ENCODE measurements at places on chromosomes 7 and 10.

GRCh38 chr7:47351233-47352154, 230.4 kb downstream of the TNS3 start:
- DNase-seq: no peak

DNA sequence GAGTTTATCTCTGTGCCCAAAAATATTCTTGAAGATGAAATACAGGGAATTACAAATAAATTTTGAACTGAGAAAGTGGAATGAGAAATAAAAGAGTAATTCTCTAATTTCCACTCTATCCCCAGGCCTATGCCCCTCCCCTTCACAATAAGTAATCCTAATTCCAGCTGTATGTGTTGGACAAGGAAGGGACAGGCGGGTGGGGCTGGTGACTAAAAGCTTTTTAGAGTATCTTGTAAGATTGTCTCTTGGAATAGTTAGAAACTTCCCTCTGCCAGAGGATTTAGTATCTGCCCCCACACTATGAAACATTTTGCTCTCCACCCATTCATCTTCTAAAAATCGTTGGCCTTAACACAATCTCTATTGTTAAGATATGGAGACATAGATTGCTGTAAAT, 199.2 kb downstream of the MBL2 start:
- no peak for DNase-seq

DNA sequence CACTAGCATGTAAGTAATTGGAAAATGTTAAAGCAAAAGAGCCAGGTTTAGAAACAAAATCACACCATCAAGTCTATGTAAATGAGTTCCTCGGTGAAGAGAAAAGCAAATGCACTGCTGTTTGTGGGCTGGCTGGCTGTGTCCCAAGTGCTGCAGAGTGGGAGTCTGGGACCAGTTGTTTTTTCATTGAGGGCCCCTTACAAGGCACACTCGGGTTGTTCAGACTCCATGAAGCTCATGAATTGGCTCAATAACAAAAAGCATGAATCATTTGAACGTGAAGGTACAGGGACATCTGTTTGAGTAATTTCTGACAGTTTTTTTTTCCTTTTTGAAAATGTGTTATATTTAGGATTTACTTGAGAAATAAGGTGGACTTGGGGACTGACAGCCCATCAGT, 28.0 kb downstream of the GRK5 start:
- no peak for DNase-seq

- no peak for DNase-seq
Measured at GRCh38 chr10:15325243-15325943, 45.7 kb downstream of the FAM171A1 start.

DNA sequence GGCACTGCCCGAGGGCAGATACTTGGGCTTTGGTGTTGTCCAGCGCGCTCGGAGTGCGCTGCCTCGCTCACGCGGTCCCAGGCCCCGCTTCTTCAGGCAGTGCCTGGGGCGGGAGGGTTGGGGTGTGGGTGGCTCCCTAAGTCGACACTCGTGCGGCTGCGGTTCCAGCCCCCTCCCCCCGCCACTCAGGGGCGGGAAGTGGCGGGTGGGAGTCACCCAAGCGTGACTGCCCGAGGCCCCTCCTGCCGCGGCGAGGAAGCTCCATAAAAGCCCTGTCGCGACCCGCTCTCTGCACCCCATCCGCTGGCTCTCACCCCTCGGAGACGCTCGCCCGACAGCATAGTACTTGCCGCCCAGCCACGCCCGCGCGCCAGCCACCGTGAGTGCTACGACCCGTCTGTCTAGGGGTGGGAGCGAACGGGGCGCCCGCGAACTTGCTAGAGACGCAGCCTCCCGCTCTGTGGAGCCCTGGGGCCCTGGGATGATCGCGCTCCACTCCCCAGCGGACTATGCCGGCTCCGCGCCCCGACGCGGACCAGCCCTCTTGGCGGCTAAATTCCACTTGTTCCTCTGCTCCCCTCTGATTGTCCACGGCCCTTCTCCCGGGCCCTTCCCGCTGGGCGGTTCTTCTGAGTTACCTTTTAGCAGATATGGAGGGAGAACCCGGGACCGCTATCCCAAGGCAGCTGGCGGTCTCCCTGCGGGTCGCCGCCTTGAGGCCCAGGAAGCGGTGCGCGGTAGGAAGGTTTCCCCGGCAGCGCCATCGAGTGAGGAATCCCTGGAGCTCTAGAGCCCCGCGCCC, at the start of gene NPY:
Gene NPY (plus strand): TSS at position 294 of the 802 bp plus-strand sequence. CDS start 1,051 bp downstream, outside the sequence.
- DNase-seq: no peak

DNA sequence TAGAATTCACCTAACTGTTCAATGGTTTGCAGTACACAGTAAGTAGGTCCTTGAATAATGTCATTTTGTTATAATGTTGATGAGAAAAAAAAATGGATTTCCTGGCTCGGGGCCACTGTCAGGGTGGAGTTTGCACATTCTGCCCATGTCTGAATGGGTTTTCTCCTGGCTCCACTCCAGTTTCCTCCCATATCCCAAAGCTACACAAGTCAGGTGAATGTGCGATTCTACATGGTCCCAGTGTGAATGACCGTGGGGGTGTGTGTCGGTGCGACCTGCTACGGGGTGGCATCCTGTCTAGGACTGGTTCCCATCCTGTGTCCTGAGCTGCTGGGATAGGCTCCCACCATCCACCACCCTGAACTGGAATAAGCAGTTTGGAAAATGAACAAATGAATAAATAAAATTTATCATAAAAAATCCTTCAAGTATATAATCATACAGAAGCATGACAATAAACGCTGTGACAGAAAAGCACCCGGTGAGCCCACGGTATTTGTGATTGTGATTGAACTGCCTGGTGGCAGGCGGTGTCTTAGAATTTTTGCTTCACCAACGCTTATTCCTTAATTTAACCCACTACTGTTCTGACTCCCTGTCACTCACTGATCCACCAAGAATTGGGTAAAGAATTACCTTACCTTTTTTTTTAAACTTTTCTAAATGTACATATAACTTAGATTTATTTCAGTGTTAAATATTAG, 114.1 kb downstream of the ICA1 start:
- DNase-seq: no peak

GRCh38 chr7:80100254-80100653, 34.4 kb upstream of the GNAI1 start:
- DNase-seq: no peak

DNA sequence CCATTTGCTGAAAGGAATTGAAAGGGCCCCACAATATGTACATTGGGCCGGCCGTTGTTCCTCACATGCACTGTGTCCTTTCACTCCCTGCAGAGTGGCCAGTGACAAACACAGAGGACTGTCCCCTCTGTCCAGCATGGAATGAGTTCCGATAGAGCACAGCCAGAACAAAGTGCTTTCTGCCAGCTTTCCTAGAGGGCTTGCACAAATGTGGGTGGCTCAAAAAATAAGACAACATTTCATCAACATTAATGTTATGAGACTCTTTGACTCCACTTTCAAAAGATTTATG, 2.4 kb downstream of the PKD2L1 start:
- no peak for DNase-seq

DNA sequence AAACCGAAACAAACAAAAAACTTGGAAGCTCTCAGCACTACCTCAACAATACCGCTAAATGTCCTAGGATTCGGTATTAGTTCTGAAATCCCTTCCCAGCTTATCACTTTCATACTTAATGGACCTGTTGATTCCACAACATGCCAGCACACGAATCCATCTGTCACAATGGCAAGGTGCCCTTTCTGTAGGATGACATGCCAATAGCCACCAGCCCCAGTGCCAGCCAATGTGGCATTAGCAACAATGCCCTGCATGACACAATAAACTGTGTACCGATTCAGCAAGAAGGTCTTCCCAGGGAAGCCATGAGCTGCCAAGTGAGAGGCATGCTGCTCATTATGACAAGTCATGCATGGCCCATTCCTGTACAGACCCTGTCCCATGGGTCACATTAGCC, 35.6 kb upstream of the CHCHD3 start:
- DNase-seq: no peak

GRCh38 chr7:90961037-90961725, 303.1 kb upstream of the FZD1 start:
- no peak for DNase-seq

- no peak for DNase-seq
Measured at GRCh38 chr7:47578579-47579270, 3.2 kb downstream of the TNS3 start.

- no peak for DNase-seq
Measured at GRCh38 chr7:145462463-145462862, 626.6 kb upstream of the TPK1 start.

GRCh38 chr7:151694828-151695580, 175.3 kb upstream of the RHEB start:
- no peak for DNase-seq

- DNase-seq: no peak
Measured at GRCh38 chr10:75358835-75359421, 42.6 kb downstream of the ZNF503 start.

DNA sequence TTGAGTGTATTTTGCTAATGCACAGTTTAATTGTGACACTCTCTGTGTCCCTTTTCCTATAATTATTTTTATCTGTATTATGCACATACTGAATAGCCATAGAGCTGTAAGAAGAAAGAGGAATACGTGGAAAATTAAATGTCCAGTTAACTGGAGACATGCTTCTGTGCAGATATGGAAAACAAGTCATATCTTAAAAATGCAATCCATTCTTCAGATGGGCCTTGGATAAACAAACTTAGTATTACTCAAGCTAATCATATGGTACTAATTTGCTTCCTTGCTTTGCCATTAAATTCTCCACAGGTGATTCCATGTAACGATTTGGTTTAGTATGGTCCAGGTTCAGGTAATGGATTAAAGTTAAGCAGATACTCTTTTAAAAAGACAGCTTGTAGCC, 201.2 kb upstream of the CELF2 start:
- no peak for DNase-seq

- DNase-seq: peak; percentile 45
Measured at GRCh38 chr7:98771519-98771918, 98.3 kb downstream of the TMEM130 start.

GRCh38 chr10:129706523-129706922, 239.5 kb downstream of the MGMT start:
- no peak for DNase-seq

DNA sequence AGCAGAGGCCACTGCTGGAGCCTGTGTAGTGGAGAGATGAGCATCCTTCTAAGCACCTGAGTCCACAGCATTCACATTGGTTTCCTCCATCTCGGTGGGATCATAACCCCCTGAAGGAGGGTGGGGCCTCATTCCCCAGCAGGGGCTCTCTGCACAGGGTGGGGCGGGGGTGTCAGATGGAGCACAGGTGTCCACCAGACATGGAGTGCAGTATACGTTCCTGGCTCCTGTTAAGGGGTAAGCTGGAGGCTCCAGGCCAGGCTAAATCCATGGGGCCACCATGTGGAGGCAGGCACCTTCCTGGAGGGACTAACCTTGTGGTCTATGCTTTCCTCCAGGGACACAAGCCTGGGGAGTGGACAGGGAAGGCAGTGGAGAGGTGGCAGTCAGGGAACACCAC, 252.6 kb downstream of the GRID1 start:
- DNase-seq: no peak

- no peak for DNase-seq
Measured at GRCh38 chr7:46134795-46135194, 213.7 kb upstream of the IGFBP3 start.

GRCh38 chr10:110241841-110242240, 34.4 kb downstream of the MXI1 start:
- no peak for DNase-seq

DNA sequence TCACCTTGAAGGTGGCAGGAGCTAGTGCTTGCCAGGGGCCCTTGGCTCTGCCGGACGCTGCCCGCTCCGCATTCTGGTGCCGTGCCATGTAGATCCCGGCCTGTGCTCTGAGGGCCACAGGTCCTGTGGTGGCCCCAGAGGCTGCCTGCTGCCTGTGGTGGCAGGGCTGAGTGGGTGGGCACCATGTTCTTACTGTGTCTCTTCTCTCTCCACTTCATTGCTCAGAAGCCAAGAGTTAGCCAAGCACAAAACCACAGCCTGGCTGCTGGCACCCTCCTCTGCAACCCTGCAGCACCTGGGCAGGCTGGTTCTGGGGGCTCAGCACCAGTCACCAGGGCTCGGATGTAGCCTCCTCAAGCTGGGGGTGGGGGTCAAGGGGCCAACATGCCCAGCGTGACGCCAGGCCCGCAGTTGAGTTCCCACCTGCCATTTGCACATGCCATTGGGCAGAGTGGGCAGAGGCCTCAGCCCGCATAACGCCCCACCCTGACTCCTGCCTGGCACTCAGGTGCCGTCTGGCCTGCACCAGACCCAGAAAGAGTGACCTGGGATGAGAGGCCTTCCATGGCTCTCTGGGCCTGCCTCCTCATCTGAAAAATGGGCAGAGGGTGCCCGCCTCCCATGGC, 16.3 kb downstream of the ZMIZ1 start:
- no peak for DNase-seq

DNA sequence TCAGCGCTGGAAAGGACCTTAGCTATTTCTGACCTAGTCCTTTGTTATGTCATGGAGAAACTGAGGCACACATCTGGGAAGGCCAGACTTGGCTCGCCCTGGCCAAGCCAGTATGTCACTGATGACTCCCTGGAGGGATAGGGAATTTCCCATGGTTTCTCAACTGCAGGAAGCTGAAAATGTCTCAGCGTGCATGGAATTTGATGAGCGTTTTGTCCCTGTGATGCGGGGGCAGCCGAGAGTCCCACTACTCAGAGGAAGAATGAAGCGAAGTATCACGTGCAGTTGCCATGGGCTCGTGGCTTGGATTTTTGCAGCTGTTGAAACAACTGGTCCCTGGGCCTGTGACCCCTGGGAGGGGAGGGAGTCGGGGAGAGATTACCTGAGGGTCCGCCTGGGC, 44.8 kb downstream of the CLIP2 start:
- DNase-seq: no peak

DNA sequence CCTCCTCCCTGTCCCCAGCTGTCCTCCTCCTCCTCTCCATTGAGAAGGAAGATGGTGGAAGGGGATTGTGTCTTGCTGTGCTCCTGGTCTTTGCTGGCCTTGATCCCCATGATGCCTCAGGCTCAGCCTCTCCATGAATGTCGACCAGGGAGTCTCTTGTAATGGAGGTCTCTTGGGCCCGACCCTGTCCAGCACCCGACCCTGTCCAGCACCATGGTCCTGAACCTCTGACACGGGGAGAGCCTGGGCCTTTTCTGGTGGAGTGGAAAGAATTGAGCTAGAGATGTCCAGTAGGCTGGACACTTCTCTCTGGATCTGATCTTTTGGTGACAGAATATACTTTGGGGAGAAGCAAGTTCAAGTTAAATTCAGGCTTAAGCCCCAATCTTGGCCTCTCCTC, 42.3 kb upstream of the HMX3 start:
- DNase-seq: no peak

DNA sequence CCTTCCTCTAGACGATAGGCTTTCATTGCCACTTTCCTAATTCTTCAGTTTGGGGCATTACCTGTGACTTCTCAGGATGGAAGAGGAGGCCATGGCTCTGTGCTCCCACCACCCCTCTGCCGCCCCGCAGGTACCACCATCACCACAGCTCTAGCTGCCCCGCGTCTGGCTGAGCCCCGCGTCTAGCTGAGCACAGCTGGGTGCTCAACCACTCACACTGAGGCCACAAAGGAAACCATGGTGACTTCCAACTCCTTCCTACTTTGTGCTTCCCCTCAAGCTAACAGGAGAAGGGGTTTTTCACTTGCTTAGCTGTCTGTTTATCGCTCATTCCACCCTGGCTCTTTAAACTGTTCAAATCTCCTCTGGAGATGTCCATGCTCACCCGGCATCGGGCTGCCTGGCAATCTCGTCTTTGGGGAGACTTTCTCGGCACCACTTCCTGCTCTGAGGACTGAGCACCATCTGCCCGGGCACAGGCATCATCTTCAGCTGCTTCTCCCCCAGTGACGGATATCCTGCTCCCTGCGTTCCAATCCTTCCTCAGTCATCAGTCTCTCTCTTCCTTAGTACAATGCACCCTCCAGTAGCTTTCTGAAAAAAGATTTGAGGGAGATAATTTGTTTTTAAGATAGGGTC, 59.4 kb downstream of the MAD1L1 start:
- DNase-seq: no peak

- DNase-seq: no peak
Measured at GRCh38 chr7:148182264-148182663, 408.3 kb upstream of the C7orf33 start.

Measured in left renal pelvis (tissue), 4 donors.